ENCODE measurements at places on chromosomes 16 and 17. TPM values are rescaled to one million over a fixed set of nuclear protein-coding genes. Genes with fewer than 3 reads are reported as not detected.

EVPL gene
- under 0.01 TPM for total RNA-seq

CTRB2 gene
- not detected for total RNA-seq

KRT31 gene
- total RNA-seq: not detected

RCVRN gene
- not detected for total RNA-seq

Data from regular cardiac myocyte (primary cell).